ENCODE measurements at places on chromosomes 13 and 19. TPM values are rescaled to one million over a fixed set of nuclear protein-coding genes. Genes with fewer than 3 reads are reported as not detected.

The CRYL1 gene
- polyA plus RNA-seq: 183 TPM

The NKPD1 gene
- not detected for polyA plus RNA-seq

The SHD gene
- polyA plus RNA-seq: 68.0 TPM

The PTH2 gene
- not detected for polyA plus RNA-seq

The LGALS14 gene
- not detected for polyA plus RNA-seq

The FOSB gene
- 5.4 TPM for polyA plus RNA-seq

DNA sequence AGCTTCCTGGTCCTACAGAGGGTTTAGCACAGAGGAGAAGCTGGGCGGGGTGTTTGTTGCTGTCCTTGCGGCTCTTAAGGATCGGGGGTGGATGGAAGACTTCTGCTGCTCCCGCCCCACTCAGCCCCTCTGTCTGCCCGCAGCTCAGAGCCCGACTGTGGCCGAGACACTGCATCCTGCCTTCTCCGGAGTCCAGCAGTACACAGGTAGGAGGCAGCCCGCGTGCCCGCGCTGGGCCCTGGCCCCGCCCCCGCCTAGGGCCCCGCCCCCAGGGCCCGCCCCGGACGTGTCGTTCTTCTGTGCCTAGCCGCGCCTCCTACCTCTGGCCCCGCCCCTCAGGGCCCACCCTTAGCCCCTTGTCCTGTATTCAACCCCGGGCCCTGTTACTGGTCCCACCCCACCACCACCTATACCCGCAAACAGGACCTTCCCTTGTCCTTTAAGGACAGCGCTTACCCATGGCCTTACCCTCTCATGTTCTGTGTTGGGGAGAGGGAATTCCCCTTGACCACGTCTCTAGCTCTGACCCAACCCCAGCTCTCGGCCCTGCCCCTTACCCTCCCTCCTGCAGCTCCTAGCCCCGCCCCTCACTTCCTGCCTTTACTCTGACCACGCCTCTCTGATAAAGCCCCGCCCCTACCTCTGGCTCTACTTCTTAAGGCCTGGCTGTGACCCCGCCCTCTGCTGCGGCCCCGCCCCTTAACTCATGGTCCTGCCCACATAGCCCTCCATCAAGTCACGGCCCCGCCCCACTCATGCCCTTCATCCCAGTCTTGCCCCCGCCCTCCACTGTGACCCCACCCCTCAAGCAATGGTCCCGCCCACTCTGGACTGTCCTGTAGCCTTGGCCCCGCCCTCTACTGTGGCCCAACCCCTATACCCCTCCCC, 60.5 kb downstream of the CELF5 start:
- DNase-seq: no peak
- no peaks in the 10 kb centered on the region for H3K36me3 ChIP-seq
- H3K4me1 ChIP-seq: peaks cover 16% of the 10 kb centered on the region

GRCh38 chr13:42600943-42601342, 27.0 kb downstream of the TNFSF11 start:
- no peak overlapping the region for H3K4me3 ChIP-seq
- peaks cover 19% of the 10 kb centered on the region for H3K4me1 ChIP-seq
- no peaks in the 10 kb centered on the region for H3K36me3 ChIP-seq
- DNase-seq: no peak

DNA sequence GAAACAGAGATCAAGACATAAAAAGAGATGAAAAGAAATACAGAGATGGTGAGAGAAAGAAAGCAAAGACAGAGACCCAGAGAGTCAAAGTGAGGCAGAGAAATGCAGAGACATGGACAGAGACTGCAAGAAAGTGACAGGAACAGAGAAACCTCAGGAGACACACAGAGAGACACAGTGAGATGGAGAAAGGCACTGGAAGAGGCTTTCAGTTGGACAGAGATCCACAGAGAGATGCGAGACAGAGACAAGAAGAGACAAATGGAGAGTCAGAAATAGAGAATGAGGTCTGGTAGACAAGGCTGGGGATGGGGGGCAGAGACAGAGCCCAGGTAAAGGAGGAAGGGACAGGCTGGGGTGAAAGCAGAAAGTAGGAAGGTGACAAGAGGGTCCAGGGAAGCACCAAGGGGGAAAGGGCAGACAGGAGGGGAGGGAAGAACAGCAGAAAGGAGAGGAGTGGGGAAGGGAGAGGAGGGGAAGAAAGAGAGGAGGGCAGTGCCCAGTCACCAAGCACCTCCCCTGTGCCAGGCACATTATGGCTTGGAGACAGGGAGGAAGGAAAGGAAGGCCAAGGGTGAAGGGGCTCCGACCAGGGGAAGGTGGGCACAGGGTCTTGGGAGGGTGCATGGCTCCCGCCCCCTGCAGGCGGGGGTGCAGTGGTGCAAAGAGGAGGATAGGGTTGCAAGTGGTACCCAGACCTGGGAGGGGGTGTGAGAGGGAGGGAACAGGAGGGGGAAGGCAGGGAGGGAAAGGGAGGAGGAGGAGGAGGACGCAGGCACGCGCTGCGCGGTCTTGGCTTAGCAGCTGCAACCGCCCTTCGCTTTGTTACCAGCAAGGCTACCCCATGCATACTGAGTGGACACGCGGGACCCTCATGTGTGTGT, 38.4 kb downstream of the DEDD2 start:
- no peak overlapping the region for H3K27ac ChIP-seq
- no peak for DNase-seq
- peaks cover 25% of the 10 kb centered on the region for H3K27me3 ChIP-seq
- no peaks in the 10 kb centered on the region for H3K36me3 ChIP-seq
- H3K4me1 ChIP-seq: no peaks in the 10 kb centered on the region
- H3K4me3 ChIP-seq: no peak overlapping the region

DNA sequence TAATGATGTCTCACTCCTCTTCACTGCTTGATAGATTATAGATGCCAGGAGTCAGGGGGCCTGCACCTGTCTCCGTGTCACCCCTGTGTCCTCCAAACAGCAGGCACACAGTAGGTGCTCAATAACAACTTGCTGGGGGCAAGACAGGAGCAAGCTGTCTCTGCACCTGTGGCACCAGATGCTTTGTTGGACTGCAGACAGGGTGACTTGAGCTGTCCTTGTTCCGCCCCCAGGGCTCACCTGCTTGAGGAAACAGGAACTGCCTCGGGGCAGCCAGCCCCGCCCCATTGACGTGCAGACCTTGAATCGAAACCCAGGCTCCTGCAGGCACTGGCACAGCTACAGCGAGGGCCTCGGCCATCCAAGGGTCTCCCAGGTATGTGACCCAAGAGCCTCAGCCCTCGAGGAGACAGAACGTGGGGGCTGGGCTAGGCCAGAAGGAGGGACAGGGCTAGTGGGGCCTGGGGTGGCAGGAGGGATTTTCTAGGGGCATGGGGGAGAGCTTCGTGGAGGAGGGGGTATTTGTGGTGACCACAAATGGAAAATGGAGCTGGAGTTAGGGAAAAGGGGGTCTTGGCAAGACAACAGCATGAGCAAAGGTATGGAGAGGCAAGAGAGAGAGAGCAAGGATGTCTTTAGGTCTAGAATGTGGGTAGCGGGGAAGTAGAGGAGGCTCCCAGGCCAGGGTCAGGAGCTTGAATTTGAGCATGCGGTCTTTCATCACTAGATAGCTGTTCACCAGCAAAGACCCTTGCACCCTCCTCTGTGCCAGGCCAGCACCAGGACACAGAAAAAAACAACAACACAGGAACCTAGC, at the start of gene HSH2D:
Gene HSH2D (plus strand): TSS at position 287 of the 817 bp plus-strand sequence. CDS start 5,066 bp downstream, outside the sequence.
- no peaks in the 10 kb centered on the region for H3K4me1 ChIP-seq
- no peak within 1 kb of the TSS for H3K4me3 ChIP-seq
- DNase-seq: no peak
- H3K27ac ChIP-seq: no peak within 1 kb of the TSS

DNA sequence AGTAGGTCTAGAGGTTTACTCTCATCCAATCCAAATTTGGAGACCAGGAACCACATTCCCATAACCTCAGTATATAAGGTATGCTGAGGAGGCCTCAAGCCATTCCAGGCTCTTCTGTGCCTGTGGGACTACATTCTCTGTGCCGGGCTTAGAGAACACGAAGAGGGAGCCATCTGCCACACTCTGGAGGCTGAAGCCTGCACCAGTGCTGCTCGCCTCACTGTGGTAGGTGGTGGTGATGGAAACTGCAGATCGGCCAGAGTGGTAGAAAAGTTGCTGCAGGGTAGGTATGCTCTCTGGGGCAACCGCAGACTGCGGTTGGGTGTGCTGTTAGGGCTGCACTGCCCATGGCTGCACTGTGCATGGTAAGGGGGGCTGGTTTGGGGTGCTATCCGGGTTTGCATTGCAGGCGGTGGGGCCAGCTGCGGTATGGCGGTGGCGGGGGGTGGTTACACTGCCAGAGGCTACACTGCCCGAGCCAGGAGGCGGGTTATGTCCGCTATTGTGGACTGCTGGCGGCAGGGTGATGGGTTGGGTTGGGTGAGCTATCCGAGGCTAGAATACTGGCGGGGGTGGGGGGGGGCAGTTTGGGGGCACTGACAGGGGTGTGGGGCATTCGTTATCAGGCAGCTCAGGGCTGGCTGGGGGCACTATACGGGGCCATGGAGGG, 145.0 kb downstream of the TNFRSF19 start:
- no peaks in the 10 kb centered on the region for H3K27me3 ChIP-seq
- no peak for DNase-seq
- H3K4me1 ChIP-seq: no peaks in the 10 kb centered on the region

GRCh38 chr19:2461751-2462634, 5.2 kb upstream of the LMNB2 start:
- H3K4me3 ChIP-seq: peak overlapping the region; percentile 39
- no peaks in the 10 kb centered on the region for H3K27me3 ChIP-seq
- peaks cover 16% of the 10 kb centered on the region for H3K4me1 ChIP-seq
- no peaks in the 10 kb centered on the region for H3K36me3 ChIP-seq
- peak overlapping the region; percentile 65 for H3K27ac ChIP-seq

DNA sequence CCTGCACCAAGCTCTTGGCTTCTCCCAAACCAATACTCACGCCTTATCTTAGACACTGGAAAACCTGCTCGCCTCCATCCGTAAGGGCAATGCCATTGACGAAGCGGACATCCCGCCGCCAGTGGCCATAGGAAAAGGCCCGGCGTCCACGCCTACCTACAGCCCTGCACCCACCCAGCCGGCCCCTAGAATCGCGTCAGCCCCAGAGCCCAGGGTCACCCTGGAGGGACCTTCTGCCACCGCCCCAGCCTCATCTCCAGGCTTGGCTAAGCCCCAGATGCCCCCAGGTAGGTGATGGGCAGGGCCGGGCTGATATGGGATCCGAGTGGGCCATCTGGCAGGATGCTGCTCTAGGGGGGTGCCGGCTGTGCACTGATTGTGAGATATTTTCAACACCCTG, 7.4 kb downstream of the CC2D1A start:
- no peaks in the 10 kb centered on the region for H3K4me1 ChIP-seq
- H3K36me3 ChIP-seq: peaks cover 39% of the 10 kb centered on the region
- H3K27ac ChIP-seq: no peak overlapping the region

DNA sequence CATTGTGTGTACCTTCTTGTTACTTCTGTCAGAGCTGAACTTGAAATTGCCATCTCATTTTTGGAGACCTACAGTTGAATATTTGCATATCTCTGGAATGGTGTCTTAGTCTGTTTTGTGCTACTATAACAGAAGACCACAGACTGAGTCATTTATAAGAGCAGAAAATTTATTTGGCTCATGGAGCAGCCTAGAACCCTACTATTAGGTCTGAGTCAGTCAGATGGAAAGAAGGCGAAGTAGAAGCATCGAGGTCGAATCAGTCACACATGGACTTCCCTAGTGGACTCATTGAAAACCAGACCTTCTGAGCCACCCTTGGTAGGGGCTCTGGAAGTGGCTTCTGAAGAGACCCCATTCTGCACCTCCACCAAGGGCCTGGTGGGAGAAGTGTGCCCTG, 33.9 kb upstream of the TPT1 start:
- no peak for DNase-seq
- H3K36me3 ChIP-seq: no peaks in the 10 kb centered on the region
- no peak overlapping the region for H3K4me3 ChIP-seq

GRCh38 chr19:1580382-1580781, 12.3 kb upstream of the MEX3D start:
- peaks cover 83% of the 10 kb centered on the region for H3K36me3 ChIP-seq
- no peak overlapping the region for H3K27ac ChIP-seq
- no peaks in the 10 kb centered on the region for H3K27me3 ChIP-seq
- H3K4me3 ChIP-seq: no peak overlapping the region

- DNase-seq: no peak
- peaks cover 17% of the 10 kb centered on the region for H3K36me3 ChIP-seq
- no peaks in the 10 kb centered on the region for H3K27me3 ChIP-seq
- no peak overlapping the region for H3K27ac ChIP-seq
- no peak overlapping the region for H3K4me3 ChIP-seq
These were observed 19.7 kb upstream of the ERCC5 start for GRCh38 chr13:102825921-102826706.

- no peak overlapping the region for H3K27ac ChIP-seq
- no peaks in the 10 kb centered on the region for H3K4me1 ChIP-seq
- no peak for DNase-seq
- H3K36me3 ChIP-seq: no peaks in the 10 kb centered on the region
These were observed 332.7 kb upstream of the KLF12 start for GRCh38 chr13:74466864-74467263.

- H3K4me3 ChIP-seq: no peak overlapping the region
- H3K36me3 ChIP-seq: no peaks in the 10 kb centered on the region
- H3K4me1 ChIP-seq: no peaks in the 10 kb centered on the region
- peaks cover 14% of the 10 kb centered on the region for H3K27me3 ChIP-seq
- H3K27ac ChIP-seq: no peak overlapping the region
- DNase-seq: no peak
These were observed 96.6 kb upstream of the LSM14A start for GRCh38 chr19:34075661-34076091.

DNA sequence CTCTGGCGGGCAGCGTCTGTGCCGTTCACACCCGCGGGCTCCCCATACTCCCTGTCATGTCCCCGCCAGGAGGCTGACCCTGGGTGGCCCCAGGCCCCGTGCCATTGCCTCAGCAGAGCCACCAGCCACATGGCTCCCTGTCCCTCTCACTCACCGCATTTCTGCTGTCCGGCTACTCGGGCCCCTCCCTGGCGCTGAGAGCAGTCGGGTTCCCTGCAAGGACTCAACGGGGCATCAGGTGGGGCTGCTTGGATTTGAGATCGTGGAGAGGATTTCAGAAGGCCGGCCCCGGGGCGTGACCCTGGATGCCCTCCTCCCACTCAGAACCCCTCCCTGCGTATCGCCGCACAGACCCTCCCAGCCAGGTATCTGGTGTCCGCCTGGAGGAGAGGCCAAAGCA, 142.1 kb downstream of the KDM4B start:
- H3K27me3 ChIP-seq: no peaks in the 10 kb centered on the region
- H3K4me1 ChIP-seq: no peaks in the 10 kb centered on the region
- H3K4me3 ChIP-seq: no peak overlapping the region
- no peak overlapping the region for H3K27ac ChIP-seq
- no peak for DNase-seq

- no peaks in the 10 kb centered on the region for H3K4me1 ChIP-seq
- no peak overlapping the region for H3K27ac ChIP-seq
- no peak overlapping the region for H3K4me3 ChIP-seq
- no peaks in the 10 kb centered on the region for H3K27me3 ChIP-seq
- no peak for DNase-seq
These were observed 683.1 kb downstream of the DIAPH3 start for GRCh38 chr13:59480396-59481259.

GRCh38 chr19:7292950-7293761, 1.1 kb downstream of the INSR start:
- peak; percentile 71 for DNase-seq
- H3K27me3 ChIP-seq: no peaks in the 10 kb centered on the region
- H3K36me3 ChIP-seq: no peaks in the 10 kb centered on the region

- H3K27ac ChIP-seq: no peak overlapping the region
- no peaks in the 10 kb centered on the region for H3K36me3 ChIP-seq
- no peaks in the 10 kb centered on the region for H3K27me3 ChIP-seq
- no peak overlapping the region for H3K4me3 ChIP-seq
- H3K4me1 ChIP-seq: no peaks in the 10 kb centered on the region
These were observed 394.9 kb downstream of the DLEU7 start for GRCh38 chr13:50448535-50448998.
